ENCODE measurements at places on chromosomes 2 and 18.

GRCh38 chr2:160305081-160305750, 105.1 kb upstream of the ITGB6 start:
- no peaks in the 10 kb centered on the region for H3K27me3 ChIP-seq
- peaks cover 7% of the 10 kb centered on the region for H3K36me3 ChIP-seq
- H3K4me3 ChIP-seq: no peak overlapping the region

- no peak overlapping the region for H3K27ac ChIP-seq
- no peaks in the 10 kb centered on the region for H3K36me3 ChIP-seq
- no peak overlapping the region for H3K4me3 ChIP-seq
These were observed 43.8 kb upstream of the IL1R1 start for GRCh38 chr2:102098756-102099155.

DNA sequence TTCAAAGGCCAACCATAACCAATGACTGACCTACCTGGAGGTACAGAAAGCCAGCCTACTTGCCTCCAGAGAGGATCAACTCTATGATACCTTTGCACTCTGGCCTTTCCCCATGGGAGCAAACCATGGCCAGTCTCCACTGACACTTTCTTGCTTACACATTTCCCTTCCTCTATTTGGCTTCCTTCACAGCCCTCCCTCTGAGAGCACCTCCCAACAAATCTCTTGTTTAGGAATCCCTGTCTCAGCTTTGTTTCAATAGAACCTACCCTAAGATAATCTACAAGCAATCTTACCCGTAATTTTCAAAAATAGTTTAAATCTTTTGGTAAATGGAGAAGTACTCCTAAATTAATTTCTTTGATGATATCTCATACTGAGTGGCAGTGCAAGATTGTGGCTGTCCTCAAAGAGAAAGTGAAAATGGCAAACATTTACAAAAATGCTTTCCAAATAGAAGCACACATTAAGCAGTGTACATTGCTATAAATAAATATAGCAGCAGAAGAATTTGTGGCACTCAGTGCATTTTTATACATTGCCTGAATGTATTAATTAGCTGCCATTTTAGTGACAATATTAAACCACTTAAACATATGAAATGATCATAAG, 140.6 kb downstream of the CCDC148 start:
- H3K36me3 ChIP-seq: no peaks in the 10 kb centered on the region
- H3K27me3 ChIP-seq: no peaks in the 10 kb centered on the region
- no peak overlapping the region for H3K4me3 ChIP-seq
- no peak overlapping the region for H3K27ac ChIP-seq
- H3K4me1 ChIP-seq: no peaks in the 10 kb centered on the region
- DNase-seq: no peak

DNA sequence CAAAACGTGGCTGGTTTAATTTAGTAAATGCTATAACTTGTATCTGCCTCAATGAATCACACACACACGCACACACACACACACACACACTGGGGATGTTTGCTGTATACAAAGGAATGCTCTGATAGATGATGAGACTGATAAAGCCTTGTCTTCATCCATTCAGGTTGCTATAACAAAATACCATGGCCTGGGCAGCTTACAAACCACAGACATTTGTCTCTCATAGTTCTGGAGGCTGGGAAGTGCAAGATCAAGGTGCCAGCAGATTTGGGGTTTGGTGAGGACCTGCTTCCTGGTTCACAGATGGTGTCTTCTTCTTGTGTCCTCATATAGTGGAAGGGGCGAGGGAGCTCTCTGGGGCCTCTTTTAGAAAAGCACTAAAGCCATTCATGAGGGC, 149.5 kb upstream of the HDAC4 start:
- no peaks in the 10 kb centered on the region for H3K27me3 ChIP-seq
- H3K4me1 ChIP-seq: peaks cover 21% of the 10 kb centered on the region
- H3K36me3 ChIP-seq: no peaks in the 10 kb centered on the region
- no peak overlapping the region for H3K27ac ChIP-seq
- no peak overlapping the region for H3K4me3 ChIP-seq

- DNase-seq: no peak
- H3K27ac ChIP-seq: no peak overlapping the region
- no peak overlapping the region for H3K4me3 ChIP-seq
- H3K36me3 ChIP-seq: no peaks in the 10 kb centered on the region
These were observed 21.0 kb downstream of the SMAD2 start for GRCh38 chr18:47909484-47909883.

DNA sequence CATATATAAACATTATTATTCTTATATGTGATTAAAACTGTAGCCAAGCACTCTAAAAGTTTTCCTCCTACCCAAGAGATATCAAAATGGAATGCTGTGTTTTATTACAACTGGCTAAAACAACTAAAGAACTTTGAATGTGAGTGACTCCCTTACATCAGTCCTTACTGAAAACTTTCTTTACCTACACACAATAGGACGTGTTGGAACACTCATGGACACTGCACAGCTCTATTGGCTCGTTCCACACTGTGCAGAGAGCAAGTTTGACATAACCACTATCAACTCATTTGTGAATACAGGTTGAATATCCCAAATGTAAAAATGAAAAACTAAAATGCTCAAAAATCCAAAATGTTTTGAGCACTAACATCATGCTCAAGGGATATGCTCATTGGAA, 650.6 kb downstream of the SLC4A3 start:
- no peak overlapping the region for H3K27ac ChIP-seq
- no peaks in the 10 kb centered on the region for H3K4me1 ChIP-seq
- no peaks in the 10 kb centered on the region for H3K27me3 ChIP-seq
- H3K36me3 ChIP-seq: no peaks in the 10 kb centered on the region
- no peak overlapping the region for H3K4me3 ChIP-seq
- DNase-seq: no peak
